ENCODE measurements at places on chromosomes 3 and 15.
A peak's percentile ranks its signal among the peaks of the same experiment; 100 is the strongest.

DNA sequence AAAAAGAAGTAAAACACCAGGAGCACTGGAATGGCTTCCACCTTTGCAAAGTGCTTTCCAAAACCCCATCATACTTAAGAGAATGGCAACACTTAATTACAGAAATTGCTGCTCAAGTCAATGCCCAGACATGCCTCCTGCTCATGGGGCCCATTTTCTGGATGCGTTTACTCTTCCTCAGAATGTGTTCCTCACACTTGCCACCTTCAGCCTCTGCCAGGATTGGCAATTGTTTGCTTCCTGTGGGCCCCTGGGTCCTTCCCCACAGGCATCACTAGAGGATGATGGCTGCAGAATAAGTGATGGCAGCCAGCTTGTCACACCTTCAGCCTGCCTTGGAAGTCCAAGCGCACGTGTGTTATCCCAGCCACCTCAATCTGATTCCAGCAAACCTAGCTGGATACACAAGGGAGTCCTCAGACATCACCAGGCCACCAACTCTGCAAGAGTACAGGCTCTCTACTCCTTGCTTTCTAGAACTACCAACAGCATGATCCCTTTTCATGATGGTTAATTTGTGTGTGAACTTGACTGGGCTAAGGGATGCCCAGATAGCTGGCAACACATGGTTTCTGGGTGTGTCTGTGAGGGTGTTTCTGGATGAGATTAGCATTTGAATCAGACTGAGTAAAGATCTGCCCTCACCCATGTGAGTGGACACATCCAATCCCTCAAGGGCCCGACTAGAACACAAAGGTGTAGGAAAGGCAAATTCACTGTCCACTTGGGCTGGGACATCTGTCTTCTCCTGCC lies 4.9 kb upstream of the NUP210 start:
- no peak for DNase-seq

- DNase-seq = no peak
These were observed 64.3 kb downstream of the CASR start for GRCh38 chr3:122247825-122248185.

GRCh38 chr15:36256404-36256807 lies 323.0 kb upstream of the CDIN1 start:
- DNase-seq = no peak

- DNase-seq = no peak
These were observed 174.3 kb upstream of the MBNL1 start for GRCh38 chr3:152094406-152094805.

DNA sequence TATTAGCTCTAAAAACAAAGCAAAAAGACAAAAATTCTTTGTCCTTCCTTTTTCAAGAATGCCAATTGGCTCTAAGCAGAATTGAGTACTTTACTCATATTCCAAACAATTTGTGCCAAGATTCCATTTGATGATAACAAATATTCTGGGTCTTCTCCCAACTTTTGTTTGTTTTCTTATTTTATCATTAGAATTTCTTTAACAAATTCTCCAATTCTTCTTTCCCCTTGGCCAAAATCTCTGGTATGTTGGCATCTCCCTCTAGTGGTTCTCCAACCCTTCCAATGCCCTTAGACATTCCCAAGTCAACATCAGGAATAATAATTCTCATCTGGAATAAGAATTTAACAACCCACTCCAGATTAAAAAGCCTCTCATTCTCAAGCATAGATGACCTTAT lies 5.3 kb downstream of the CPOX start:
- no peak for DNase-seq

- no peak for DNase-seq
These were observed 1.5 kb downstream of the GPR87 start for GRCh38 chr3:151315136-151315535.

DNA sequence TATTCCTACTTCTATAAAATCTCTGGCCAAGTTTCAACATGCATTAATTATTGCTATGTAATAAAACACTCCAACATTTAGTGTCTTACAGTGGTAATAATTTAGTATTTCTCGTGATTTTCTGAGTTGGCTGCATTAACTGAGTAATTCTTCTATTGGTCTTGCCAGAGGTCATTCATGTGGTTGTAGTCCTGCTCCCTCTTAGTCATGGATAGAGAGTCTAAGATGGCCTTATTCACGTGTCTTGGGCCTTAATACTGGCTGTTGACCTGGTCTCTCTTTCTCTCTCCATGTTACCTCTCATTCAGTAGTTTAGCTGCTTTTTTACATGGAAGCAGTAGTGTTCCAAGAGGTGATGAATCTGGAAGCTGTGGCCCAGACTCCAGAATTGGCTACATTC lies 140.1 kb upstream of the ZBTB20 start:
- no peak for DNase-seq

DNA sequence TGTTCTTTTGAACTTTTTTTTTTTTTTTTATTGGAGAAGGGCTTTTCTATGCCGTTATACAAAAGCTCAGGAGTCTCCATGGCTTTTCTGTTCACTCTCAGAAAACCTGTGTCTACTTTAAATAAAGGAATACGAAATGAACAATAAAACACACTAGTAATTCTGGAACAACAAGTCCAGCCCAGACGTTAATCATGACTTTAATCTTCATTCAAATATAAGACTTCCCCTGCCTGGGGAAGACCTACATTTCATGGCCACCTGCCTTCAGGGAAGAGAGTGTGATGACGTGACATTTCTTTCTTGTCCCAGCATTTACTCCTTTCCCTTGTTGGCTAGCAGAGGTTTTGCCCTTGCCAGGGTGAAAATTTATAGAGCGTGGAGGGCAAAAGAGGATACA lies 564.5 kb downstream of the PDCD6IP start:
- no peak for DNase-seq

- no peak for DNase-seq
These were observed 84.9 kb downstream of the EPHB1 start for GRCh38 chr3:134879990-134880389.

DNA sequence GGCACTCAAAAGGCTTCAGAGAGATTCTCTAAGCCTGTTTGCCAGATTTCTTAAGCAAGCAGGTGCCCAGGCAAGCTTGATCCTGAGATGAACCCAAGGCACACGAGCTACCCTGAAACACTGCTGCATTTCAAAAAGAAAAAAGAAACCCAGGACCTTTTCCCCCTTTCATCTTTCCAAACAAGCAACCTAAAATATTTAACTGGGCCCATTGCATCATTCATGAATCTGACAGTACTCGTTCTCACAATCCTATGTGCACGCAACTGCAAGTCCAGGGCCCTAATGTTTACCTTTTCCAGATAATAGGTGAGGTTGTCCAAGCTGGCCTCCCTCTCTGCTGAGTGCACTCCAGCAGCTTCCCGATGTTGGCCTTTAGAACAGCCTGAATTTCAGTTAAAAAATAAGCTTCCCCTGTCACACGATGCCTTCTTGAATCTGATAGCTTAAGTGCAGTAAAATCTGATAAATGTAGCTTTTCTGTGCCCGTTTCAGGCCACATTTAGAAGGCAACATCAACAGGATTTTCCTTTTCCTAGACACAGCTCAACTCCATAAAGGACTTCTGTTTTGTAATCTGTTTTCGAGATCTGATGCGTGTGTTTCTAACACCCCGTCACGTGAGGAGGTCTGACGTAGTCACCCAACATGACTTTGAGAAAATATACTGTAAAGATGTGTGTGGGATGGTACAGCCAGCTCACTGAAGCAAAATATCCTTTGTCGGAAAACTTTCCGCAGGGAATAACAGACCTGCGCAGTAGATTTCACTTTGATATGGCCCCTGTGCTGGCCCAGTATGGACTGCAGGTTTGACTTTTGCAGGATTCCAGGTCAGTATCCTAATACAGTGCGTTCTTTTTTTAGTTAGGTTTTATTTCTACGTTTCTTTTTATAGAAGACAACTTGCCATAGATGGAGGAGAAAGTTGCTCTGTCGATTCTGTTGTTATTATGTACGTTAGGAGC lies 55.1 kb upstream of the RASA2 start:
- DNase-seq = peak; percentile 57

- DNase-seq = peak; percentile 74
These were observed 11.2 kb upstream of the FAM174B start for GRCh38 chr15:92666780-92667179.

GRCh38 chr15:24901409-24901808 lies 53.4 kb upstream of the SNRPN start:
- no peak for DNase-seq

GRCh38 chr15:92531406-92531805 lies 124.2 kb downstream of the FAM174B start:
- no peak for DNase-seq

- no peak for DNase-seq
These were observed 35.6 kb upstream of the PPP4R2 start for GRCh38 chr3:72960812-72961518.

DNA sequence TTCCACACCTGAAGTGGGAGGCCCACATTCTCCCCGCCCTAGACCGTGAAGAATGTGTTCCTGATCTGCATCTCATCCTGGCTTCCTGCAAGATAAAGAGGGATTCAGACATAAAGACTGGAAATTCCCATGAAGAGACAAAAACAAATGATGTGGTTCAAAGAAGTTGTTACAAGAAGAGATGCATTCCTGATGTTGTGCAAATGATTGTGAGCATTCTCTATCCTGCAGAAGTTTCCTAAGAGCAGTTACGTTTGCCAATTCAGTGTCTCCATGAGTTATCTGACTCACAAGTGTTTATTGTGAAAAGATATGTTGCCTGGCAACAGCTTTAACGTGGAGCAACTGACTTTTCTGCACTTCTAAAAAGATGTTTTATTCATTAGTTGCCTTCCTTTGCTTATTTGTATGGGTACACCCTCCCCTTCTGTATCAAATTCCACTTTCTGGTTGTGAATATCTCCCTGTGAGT lies 107.8 kb downstream of the ZIC4 start:
- DNase-seq = peak; percentile 91

- no peak for DNase-seq
These were observed 34.9 kb downstream of the SNAPC5 start for GRCh38 chr15:66462627-66463026.

GRCh38 chr15:86935841-86936240 lies 856.2 kb downstream of the AGBL1 start:
- DNase-seq = no peak

- peak; percentile 86 for DNase-seq
These were observed 56.6 kb downstream of the P3H2 start for GRCh38 chr3:190064112-190064511.

DNA sequence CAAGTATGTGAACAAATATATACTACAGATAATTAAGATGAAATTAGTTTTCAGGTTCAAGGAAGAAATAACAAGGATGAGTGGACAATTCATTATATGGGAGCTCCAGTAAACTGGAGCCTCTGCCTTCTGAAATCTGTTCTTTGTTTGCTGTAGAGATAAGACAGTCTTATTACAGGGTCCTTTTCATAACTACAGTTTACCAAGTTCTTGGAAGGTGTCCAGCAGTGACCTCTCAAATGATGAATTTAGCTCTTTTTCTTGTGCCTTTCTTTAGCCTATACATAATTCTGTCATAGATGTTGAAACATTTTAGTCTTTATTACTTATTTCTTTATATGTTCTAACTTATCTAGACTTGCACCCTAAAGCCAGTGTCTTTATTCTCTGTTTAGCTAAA lies 89.7 kb upstream of the GBE1 start:
- DNase-seq = no peak

GRCh38 chr3:79081335-79081734 lies 686.5 kb downstream of the ROBO1 start:
- DNase-seq = no peak

DNA sequence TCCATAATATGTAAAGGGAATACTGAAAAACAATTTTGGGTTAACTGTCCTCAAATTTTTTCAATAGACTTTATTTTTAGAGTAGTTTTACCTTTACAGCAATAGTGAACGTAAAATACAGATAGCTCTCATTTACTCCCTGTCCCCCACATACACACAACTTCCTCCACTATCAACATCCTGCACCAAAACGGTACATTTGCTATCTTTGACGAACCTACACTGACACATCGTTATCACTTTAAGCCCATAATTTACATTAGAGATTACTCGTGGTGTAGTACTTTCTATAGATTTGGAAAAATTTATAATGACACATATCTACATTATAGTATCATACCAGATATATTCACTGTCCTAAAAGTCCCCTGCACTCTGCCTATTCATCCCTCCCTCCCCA lies 16.9 kb upstream of the P2RY1 start:
- DNase-seq = no peak

- peak; percentile 79 for DNase-seq
These were observed 43.0 kb upstream of the ABI3BP start for GRCh38 chr3:101036213-101036618.

- DNase-seq = peak; percentile 37
These were observed 83.6 kb upstream of the XCR1 start for GRCh38 chr3:46110701-46111493.

DNA sequence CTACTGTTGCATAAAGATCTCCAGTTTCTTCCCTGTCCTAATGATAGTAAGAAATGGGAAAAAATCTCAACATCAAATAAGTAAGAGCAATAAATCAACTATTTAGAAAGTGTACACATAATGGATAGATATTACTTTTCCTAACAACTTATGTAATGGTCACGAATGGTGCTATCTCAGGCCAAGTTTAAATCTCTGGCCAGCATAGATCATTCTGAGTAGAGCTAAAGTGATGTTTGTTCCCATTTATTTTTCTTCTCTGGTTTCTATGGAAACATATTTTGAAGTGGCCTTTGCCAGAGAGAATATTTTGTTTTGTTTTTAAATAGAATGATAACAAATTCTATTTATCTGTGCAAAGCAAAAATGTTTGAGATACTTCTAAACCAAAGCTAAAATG lies 249.7 kb upstream of the TTC14 start:
- DNase-seq = no peak

- peak; percentile 85 for DNase-seq
These were observed 45.7 kb downstream of the TMEM44 start for GRCh38 chr3:194587438-194587931.

GRCh38 chr3:176581589-176581988 lies 615.7 kb downstream of the TBL1XR1 start:
- DNase-seq = no peak

DNA sequence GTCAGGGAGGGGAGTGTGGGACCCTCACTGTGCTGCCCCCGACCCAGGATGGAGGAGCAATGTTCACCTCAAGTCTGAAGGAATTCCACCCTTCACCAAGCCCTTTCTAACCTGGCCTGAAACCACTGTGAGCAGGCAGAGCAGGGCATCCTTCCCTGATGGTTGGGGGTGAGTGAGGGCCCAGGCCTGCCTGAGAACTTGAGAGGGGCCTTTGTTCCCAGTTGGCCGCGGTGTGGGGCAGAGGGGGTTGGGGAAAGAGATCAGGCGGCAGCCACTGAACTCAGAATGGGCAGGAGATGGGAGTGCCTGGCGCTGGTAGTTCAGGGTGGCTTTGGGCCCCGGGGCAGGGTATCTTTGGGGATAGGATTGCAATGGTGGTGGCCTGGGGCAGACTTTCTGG lies 103.5 kb upstream of the RPL32 start:
- no peak for DNase-seq

All from lung microvascular endothelial cell (primary cell).